Calu3 (cell line): ENCODE measurements at places on chromosomes 4 and X. TPM values are rescaled to one million over a fixed set of nuclear protein-coding genes. Genes with fewer than 3 reads are reported as not detected.

Gene SRD5A3
- 35.9 and 39.6 TPM in 2 replicates for total RNA-seq

Gene RTL3
- not detected in 2 replicates for total RNA-seq

Gene TCEAL5
- not detected in 2 replicates for total RNA-seq

Gene S100G
- not detected in 2 replicates for total RNA-seq

Gene CYLC1
- not detected in 2 replicates for total RNA-seq

Gene ZFP92
- 0.19 and 0.22 TPM in 2 replicates for total RNA-seq

Gene ZAR1
- total RNA-seq = not detected in 2 replicates

GRCh38 chr4:152590179-152591031 is 54.5 kb upstream of the FBXW7 start:
- no peaks in the 10 kb centered on the region for H3K36me3 ChIP-seq
- no peak overlapping the region for H3K27ac ChIP-seq
- no peak overlapping the region for H3K4me3 ChIP-seq
- H3K27me3 ChIP-seq = no peaks in the 10 kb centered on the region
- DNase-seq = no peak

DNA sequence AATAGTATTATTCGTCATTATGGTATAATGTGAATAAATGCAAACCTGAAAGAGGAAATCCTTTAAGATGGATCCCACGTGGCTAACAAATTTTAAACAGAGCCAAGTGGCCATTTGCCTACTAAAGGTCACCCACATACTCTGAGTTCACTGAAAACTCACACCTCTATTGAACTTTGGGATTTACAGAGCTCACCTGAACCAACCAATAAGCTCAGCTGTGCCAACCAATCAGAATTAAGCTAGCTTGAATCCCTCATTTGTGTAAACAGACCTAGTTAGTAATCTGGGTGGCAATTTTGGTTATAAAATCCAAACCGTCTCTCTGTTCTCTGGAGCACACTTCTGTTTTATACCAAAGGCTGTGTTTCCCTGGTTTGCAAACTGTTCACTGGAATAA is 5.4 kb upstream of the NUDT9 start:
- peaks cover under 1% of the 10 kb centered on the region for H3K36me3 ChIP-seq
- DNase-seq = no peak
- no peaks in the 10 kb centered on the region for H3K27me3 ChIP-seq

DNA sequence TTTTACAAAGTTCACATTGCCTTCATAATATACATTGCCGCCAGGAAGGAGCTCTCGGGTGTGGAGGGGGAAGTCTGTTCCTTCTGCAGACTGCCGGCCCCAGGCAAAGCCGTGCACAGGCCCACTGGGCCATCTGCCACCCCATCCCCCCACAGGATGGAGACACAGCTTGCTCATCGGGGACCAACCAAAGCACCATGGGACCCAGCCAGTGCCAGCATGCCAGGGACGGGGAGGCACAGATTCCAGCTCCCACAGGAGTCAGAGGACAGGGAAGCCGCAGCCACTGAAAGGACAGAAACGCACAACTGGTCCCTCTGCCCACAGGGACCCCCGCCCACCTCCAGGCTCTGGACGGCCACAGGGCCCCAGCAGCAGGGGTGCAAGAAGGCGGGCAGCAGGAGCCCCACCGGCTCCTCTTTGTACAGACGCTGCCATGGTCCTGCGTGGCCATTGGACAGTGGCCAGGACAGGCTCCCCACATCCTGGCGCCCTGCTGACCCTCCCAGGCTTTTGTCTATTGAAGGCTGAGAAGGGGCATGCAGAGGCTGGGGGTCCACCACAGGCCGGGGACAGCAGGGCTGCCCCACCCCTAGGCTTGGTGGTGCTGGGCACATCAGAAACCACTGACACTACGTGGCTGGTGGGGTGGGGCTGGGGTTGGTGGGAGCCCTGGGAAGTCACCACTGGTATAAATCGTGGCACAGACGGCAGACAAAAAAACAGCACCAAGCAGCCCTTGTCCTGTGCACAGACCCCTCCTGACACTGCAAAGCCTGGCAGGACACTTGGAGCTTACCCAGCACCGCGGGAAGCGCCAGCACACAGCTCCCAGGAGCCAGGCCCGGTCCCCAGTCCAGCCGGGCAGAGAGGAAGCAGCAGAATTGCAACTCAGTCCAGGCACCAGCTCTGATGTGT is 89.0 kb downstream of the FAM53A start:
- no peaks in the 10 kb centered on the region for H3K36me3 ChIP-seq
- no peaks in the 10 kb centered on the region for H3K4me1 ChIP-seq
- peaks cover 13% of the 10 kb centered on the region for H3K27me3 ChIP-seq
- no peak overlapping the region for H3K4me3 ChIP-seq
- no peak for DNase-seq
- H3K27ac ChIP-seq = no peak overlapping the region

GRCh38 chr4:20359692-20360091 is 108.0 kb downstream of the SLIT2 start:
- no peak overlapping the region for H3K27ac ChIP-seq
- H3K4me1 ChIP-seq = no peaks in the 10 kb centered on the region
- DNase-seq = no peak
- H3K27me3 ChIP-seq = no peaks in the 10 kb centered on the region
- no peak overlapping the region for H3K4me3 ChIP-seq

- H3K36me3 ChIP-seq = peaks cover 6% of the 10 kb centered on the region
- no peak within 1 kb of the TSS for H3K27ac ChIP-seq
- DNase-seq = no peak
- H3K4me3 ChIP-seq = no peak within 1 kb of the TSS
- H3K4me1 ChIP-seq = no peaks in the 10 kb centered on the region
Observed at GRCh38 chr4:2059046-2059725, at the start of gene NAT8L. Gene NAT8L (plus strand): TSS chr4:2059327. CDS start chr4:2059512, 185 bp downstream.

DNA sequence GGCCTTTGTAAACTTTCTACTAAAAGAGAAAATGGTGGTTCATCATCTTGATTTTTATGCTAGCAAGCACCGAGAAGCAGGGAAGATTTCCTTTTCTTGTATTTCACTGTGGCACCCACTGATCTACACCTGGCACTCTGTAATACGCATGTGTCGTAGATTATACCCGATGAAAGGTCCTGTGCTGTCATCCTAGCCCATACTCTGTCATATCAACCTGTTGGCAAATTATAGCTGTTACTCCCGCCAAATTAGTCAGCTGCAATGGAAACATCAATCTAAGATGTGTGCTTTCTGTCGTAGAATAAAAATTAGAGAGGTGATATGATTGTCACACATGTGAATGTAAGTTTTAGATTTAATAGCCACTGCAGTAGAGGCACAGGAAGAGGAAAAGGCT is 263.4 kb upstream of the PITX2 start:
- H3K4me1 ChIP-seq = no peaks in the 10 kb centered on the region
- H3K27me3 ChIP-seq = no peaks in the 10 kb centered on the region
- no peaks in the 10 kb centered on the region for H3K36me3 ChIP-seq
- H3K4me3 ChIP-seq = no peak overlapping the region
- no peak overlapping the region for H3K27ac ChIP-seq

DNA sequence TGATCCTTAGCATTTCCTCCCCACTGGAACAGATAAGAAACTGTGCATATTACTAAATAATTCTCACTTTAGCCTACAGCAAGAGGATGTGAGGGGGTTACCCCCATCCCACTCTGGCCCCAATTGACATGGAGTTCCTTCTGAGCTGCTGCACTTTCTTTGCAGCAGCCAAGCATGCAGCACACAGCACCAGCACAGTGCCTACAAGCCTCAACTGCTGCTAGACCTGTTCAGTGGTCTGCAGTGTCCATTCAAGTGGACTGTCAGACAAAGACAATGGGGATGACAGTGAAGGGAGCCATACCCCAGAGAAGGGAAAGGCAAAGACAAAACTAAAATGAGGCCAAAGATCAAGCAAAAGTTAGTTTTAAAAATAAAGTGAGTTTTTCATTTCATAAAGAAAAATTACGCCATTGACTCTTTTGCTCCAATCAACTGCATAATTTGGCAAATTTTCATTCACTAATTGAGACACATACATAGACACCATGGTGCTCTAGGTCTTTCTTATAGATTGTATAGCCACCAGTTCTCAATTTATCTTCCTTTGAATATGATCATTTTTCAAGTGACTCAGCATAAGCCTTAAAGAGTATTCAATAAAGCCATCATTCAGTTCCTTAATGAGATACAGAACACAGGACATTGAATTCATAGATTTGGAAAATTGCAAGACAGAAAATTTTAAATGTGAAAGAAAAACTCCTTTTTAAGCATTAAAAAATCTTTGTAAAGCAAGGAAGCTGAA is 410.6 kb downstream of the HNRNPD start:
- H3K4me3 ChIP-seq = no peak overlapping the region
- no peak overlapping the region for H3K27ac ChIP-seq
- peaks cover 31% of the 10 kb centered on the region for H3K4me1 ChIP-seq

- peaks cover 12% of the 10 kb centered on the region for H3K4me1 ChIP-seq
- H3K36me3 ChIP-seq = no peaks in the 10 kb centered on the region
- no peak overlapping the region for H3K4me3 ChIP-seq
- DNase-seq = no peak
- H3K27me3 ChIP-seq = no peaks in the 10 kb centered on the region
Observed at GRCh38 chrX:20523626-20524312, 257.1 kb upstream of the RPS6KA3 start.

- H3K4me3 ChIP-seq = no peak within 1 kb of the TSS
- H3K27ac ChIP-seq = no peak within 1 kb of the TSS
- no peak for DNase-seq
Observed at GRCh38 chr4:46123913-46124755, at the start of gene GABRG1. Gene GABRG1 (minus strand): TSS chr4:46124054. CDS start chr4:46123913, 141 bp downstream.
